ENCODE measurements at places on chromosomes 3 and 15. TPM values are rescaled to one million over a fixed set of nuclear protein-coding genes. Genes with fewer than 3 reads are reported as not detected.

Gene LRRN1
- 6.0 TPM for polyA plus RNA-seq

Gene SPINT1
- polyA plus RNA-seq: 2.0 TPM

Gene KCNH8
- 0.17 TPM for polyA plus RNA-seq

Gene NR2E3
- polyA plus RNA-seq: 0.04 TPM

Gene FETUB
- polyA plus RNA-seq: not detected

Gene SPINK8
- polyA plus RNA-seq: not detected

Gene ALG1L2
- polyA plus RNA-seq: not detected

Gene ZFAND6
- polyA plus RNA-seq: 62.6 TPM

Gene C3orf62
- 7.9 TPM for polyA plus RNA-seq

Gene PLOD2
- 39.6 TPM for polyA plus RNA-seq

Gene GABRA5
- not detected for polyA plus RNA-seq

Gene PRRT3
- 1.0 TPM for polyA plus RNA-seq
